ENCODE measurements at places on chromosomes 16 and 17. TPM values are rescaled to one million over a fixed set of nuclear protein-coding genes. Genes with fewer than 3 reads are reported as not detected.

Gene CDH16
- total RNA-seq = not detected

Gene ASPA
- 3.9 TPM for total RNA-seq

Gene GP1BA
- total RNA-seq = not detected

Gene ERBB2
- total RNA-seq = 121 TPM

Gene CES5A
- total RNA-seq = not detected

Gene UMOD
- 0.45 TPM for total RNA-seq

Gene MYL4
- not detected for total RNA-seq

Gene COASY
- total RNA-seq = 15.6 TPM

Gene CES1
- 9.3 TPM for total RNA-seq

Gene CACNG1
- not detected for total RNA-seq

Gene TBC1D26
- not detected for total RNA-seq

Gene OR4D1
- not detected for total RNA-seq

Gene WDR81
- total RNA-seq = 13.8 TPM

Gene HES7
- not detected for total RNA-seq

Gene GNG13
- total RNA-seq = not detected

Gene TIGD7
- 1.6 TPM for total RNA-seq

Gene C17orf50
- total RNA-seq = not detected

Gene CCL1
- total RNA-seq = not detected

Gene CACNG5
- not detected for total RNA-seq

Gene LPCAT2
- 1.4 TPM for total RNA-seq

Gene SEZ6
- under 0.01 TPM for total RNA-seq

Gene SLC6A2
- total RNA-seq = 0.73 TPM

Gene SUMO2
- 53.1 TPM for total RNA-seq

Gene WNT3
- total RNA-seq = not detected

Gene SLC13A2
- not detected for total RNA-seq

Gene MYCBPAP
- total RNA-seq = not detected

Gene SLC4A1
- not detected for total RNA-seq

Gene SDK2
- 1.5 TPM for total RNA-seq

Gene AMZ2
- 30.7 TPM for total RNA-seq

Gene CTRL
- 4.5 TPM for total RNA-seq

Gene CXCL16
- total RNA-seq = 32.4 TPM

Gene TP53TG3D
- total RNA-seq = not detected

Gene CTU2
- 5.7 TPM for total RNA-seq

Gene TPSD1
- not detected for total RNA-seq

Gene CCDC154
- not detected for total RNA-seq

Gene TSC2
- 68.5 TPM for total RNA-seq

Gene C1QTNF1
- total RNA-seq = 17.0 TPM

Gene XYLT1
- 9.6 TPM for total RNA-seq

Gene BAIAP2
- total RNA-seq = 96.9 TPM

Gene TNFRSF13B
- total RNA-seq = not detected

Gene SCNN1B
- total RNA-seq = 13.4 TPM

Gene ABCC3
- total RNA-seq = 1,043 TPM

Data from stomach (tissue), 19 donors.